Chondrocyte (in vitro differentiated cells): ENCODE measurements at places on chromosomes 7 and 10.

- no peak for DNase-seq
These were observed 549.5 kb upstream of the GRM3 start for GRCh38 chr7:86094166-86094669.

DNA sequence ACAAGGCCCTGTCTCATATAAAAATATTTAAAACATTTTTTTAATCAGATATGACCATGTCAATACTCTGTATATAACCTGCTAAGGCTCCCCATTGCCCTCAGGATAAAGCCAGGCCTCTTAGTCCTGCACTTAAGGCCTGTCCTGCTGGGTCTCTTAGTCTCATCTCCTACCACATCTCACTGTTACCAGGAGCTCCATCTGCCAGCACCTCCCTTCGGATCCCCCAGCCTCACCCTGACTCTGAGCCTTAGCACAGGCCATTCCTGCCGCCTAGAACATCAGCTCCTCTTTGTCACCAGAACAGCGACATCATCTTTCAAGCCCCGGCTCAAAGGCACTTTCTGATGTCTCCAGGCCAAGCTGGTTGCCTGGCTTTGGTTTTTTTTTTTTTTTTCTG is 25.7 kb upstream of the GTF2IRD1 start:
- peak; percentile 40 for DNase-seq

GRCh38 chr10:103691723-103692435 is 163.5 kb downstream of the SH3PXD2A start:
- no peak for DNase-seq

DNA sequence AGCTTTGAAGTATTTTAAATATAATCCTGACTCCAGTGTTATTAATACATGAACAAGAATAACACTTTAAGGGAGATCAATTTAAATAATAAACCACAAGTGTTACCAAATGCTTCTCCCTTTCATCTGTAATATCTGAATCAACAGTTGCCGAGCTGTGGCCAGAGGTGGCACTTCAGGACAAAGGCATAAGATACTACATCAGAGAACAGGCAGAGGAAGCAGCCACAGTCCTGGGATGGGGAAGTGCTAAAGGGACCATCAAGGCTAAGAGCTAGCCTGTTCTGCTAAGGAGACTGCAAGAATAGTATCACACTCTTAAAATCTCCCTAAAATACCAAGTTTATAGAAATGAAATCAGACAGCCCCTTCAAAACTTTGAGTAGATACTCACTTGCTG is 378.2 kb upstream of the PRKCQ start:
- no peak for DNase-seq

DNA sequence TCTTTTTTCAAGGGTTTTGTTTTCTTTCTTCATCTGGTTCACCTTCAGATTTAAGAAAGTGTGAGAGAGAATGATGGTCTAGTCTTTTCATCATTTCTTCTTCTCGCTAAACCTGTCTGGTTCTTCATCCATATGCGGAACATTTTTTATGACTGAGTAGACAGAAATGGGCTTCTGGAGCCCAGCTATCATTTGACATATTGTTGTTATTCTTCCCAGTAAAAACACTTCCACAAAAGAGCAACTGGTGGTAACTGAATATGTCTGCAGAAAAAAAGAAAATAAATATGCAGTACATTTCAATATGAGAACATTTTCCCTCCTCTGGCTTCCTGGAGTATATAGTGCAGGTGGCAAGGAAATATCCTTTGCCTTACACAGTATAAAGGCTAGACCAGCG is 209.5 kb downstream of the JCAD start:
- DNase-seq, result no peak

GRCh38 chr10:96612055-96612830 is 25.4 kb upstream of the TM9SF3 start:
- no peak for DNase-seq

DNA sequence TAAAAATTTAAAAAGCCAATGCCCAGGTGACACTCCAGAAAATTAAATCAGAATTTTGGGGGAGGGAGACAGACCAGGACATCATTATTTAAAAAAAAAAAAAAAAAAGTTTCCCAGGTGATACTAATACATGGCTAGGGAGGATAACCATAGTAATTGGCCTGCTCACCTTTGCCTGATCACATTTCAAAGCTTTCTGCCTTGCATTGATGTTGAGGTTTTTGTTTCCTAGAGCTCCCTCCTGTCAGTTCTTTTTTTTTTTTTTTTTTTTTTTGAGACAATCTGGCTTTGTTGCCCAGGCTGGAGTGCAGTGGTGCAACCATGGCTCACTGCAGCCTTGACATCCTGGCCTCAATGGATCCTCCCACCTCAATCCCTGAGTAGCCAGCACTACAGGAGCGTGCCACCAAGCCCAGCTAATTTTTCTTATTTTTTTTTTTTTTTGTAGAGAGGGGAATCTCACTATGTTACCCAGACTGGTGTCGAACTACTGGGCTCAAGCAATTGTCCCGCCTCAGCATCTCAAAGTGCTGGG is 38.1 kb downstream of the CPED1 start:
- no peak for DNase-seq

- DNase-seq, result no peak
These were observed 34.2 kb downstream of the FIGNL1 start for GRCh38 chr7:50415844-50416364.

DNA sequence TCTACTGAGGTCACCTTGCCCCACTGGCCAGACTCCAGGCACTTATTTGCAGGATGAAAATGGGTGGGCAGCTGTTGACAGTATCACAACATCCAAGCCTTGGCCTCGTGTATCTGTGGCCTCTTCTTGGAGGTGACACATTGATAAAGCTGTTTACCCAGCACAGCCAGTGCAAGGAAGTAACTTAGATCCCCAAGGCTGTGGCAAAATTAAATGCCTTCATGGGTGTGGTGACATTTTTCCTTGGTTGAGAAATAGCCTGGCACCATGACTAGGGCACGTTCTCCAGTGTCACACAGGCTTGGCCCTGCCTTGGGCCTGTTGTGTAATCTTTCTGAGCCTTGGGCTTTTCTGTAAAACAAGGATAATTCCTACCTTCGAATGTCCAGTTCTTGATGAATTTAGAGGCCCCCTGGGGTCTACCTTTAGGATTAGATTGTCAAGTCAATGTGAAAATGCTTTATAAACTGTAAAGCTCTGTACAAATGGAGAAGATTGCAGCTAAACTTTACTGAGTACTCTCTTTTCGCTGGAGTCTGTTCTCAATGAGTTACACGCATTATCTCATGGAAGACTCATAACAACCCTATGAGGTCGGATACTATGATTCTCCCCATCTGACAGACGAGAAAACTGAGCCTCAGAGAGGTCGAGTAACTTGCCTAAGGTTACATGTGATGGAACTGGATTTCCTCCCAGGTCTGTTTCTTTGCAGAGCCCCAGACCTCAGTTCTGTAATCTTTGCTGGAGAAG is 46.7 kb upstream of the LOXL4 start:
- DNase-seq, result no peak

GRCh38 chr7:104978460-104978859 is 35.5 kb upstream of the KMT2E start:
- DNase-seq, result no peak

GRCh38 chr10:106147021-106147420 is 1017.5 kb downstream of the SORCS1 start:
- no peak for DNase-seq

- no peak for DNase-seq
These were observed 99.3 kb upstream of the DDC start for GRCh38 chr7:50664461-50664922.

DNA sequence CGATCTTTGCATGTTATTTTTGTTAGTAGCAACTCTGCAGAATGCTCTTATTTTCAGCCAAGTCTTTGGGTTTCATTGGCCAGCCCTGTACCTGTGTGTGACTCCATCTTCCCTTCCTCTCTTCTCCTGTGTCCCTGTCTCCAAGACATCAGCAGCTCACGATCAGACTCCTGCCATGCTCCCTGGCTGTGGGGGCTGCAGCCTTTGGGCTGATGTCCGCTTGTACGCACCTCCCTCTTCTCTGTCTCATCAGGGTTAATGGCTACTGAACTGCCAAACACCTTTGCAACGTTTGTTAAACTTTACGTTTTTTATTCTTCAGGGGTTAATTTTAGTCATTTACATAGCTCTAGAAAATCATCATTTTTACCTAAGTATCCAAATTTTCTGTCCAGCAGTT is 103.5 kb upstream of the RET start:
- no peak for DNase-seq

DNA sequence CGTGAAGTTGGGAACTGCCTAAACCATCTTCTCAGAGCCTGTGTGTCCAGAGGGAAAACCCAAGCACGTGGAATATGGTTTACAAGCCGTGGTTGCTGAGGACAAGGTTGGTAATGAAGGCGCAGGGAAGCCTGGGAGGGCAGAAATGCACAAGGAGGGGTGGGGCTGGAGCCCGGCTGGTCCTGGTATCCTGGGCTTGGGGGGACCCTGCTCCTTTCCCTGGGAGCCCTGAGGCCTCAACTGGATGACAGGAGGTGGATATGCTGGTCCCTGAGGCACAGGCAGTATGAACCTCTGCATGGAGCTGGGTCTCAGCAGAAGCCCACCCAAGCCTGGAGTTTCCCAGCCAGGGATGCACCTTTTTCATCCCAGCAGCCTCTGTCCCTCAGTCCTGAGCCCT is 80.3 kb upstream of the RET start:
- DNase-seq, result no peak

GRCh38 chr10:127774766-127775559 is 38.0 kb downstream of the FOXI2 start:
- DNase-seq, result no peak

DNA sequence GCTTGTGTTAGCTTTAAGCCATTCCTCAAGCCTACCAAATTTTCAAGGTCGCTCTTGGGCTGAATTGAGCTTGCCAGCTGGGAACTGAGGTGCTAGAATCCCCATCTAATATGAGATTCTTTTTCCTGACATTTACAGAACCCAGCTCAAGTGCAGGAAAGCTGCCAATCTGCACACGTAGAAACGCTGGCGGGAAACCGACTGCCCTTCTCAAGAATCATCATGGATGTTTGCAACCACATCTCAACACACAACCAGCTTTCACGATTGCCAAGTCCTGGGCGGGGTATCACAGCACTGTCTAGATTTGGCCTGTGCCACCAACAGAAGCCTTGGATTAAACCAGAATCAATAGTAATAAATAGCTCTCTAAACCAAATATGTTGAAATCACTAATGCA is 203.7 kb downstream of the DIP2C start:
- DNase-seq, result peak; percentile 17

- DNase-seq, result no peak
These were observed 24.7 kb downstream of the AOC1 start for GRCh38 chr7:150876817-150877526.

GRCh38 chr7:110676785-110677184 is 414.1 kb upstream of the LRRN3 start:
- DNase-seq, result no peak
